ENCODE measurements at places on chromosomes 3 and 15. TPM values are rescaled to one million over a fixed set of nuclear protein-coding genes. Genes with fewer than 3 reads are reported as not detected.

GRCh38 chr15:63719281-63719680 lies 114.5 kb downstream of the HERC1 start:
- H3K4me1 ChIP-seq = peaks cover 20% of the 10 kb centered on the region
- H3K27me3 ChIP-seq = no peaks in the 10 kb centered on the region
- H3K36me3 ChIP-seq = peaks cover 23% of the 10 kb centered on the region
- no peak overlapping the region for H3K27ac ChIP-seq
- no peak for DNase-seq

The HES1 gene
- total RNA-seq = 0.28 TPM

The SLC35G2 gene
- total RNA-seq = 1.6 TPM

DNA sequence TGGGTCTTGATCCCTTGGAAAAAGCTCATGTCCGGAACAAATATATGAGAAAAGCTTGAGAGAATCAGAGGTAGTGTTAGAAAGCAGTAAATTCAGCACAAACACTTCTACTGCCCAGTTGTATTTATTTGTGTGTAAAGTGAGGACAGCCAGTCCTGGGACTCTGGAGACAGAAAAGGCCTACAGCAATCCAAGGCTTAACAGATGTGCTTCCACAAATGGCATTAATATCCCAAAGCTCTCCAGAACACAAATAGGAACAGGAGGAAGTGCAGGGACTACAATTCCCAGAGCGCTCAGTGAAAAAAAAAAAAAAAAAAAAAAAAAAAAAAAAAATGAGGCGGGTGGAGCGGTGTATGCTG lies 390 bp upstream of the AP2M1 start:
- peak overlapping the region; percentile 73 for H3K27ac ChIP-seq
- peaks cover 27% of the 10 kb centered on the region for H3K4me1 ChIP-seq
- DNase-seq = no peak
- peaks cover 12% of the 10 kb centered on the region for H3K36me3 ChIP-seq

GRCh38 chr3:66406831-66407610 lies 93.8 kb downstream of the LRIG1 start:
- no peak overlapping the region for H3K4me3 ChIP-seq
- no peaks in the 10 kb centered on the region for H3K27me3 ChIP-seq
- peaks cover 6% of the 10 kb centered on the region for H3K4me1 ChIP-seq
- peaks cover 4% of the 10 kb centered on the region for H3K36me3 ChIP-seq
- no peak overlapping the region for H3K27ac ChIP-seq
- DNase-seq = no peak

The CADPS gene
- total RNA-seq = not detected

DNA sequence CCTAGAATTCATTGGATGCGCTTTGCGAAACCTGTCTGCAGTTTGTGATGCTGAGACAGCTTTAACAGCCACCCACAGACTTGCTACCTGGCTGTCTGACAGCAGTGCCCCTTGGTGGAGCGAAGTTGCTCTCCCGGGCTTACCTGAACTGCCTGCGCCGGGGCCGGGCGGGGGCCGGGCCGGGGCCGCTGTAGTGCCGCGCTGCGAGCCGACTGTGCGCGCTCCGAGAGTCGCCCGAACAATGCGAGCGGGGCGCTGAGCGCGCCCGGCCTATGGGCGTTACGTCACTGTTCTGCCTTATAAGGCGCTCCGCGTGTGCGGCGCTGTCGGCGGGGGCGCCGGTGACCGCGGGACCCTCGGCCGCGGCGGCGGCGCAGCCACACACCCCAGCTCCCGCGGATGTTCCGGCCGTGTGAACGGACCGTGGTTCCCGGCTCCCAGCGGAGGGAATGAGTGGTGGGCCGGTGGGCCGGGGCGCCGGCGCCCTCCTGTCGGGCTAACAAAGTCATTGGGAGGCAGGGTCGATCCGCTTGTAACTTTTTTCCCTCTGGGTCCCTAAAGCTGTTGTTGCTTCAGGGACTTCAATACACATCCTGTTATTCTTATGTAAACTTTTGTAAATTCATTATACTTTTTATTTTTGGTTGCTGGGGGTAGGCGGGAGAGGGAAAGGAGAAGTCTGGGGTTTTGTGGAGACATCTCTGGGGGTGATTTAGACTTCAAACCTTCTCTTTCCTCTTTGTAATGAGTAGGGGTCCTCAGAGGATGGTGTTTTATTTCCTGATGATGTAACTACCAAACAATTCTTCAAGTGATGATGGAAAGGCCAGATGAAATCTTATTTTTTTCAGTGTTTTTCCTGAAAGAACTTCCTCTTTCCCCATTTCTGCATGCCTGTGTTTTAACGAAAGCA lies 58.5 kb downstream of the CMSS1 start:
- H3K4me1 ChIP-seq = peaks cover 44% of the 10 kb centered on the region
- H3K27ac ChIP-seq = peak overlapping the region; percentile 19
- DNase-seq = peak; percentile 74

The WDR72 gene
- not detected for total RNA-seq

GRCh38 chr3:72487946-72488737 lies 360.1 kb downstream of the SHQ1 start:
- H3K27ac ChIP-seq = no peak overlapping the region
- H3K27me3 ChIP-seq = no peaks in the 10 kb centered on the region
- peaks cover 8% of the 10 kb centered on the region for H3K36me3 ChIP-seq
- no peak for DNase-seq
- peaks cover 38% of the 10 kb centered on the region for H3K4me1 ChIP-seq

The CPLX3 gene
- not detected for total RNA-seq

GRCh38 chr3:132995971-132996370 lies 42.2 kb upstream of the TMEM108 start:
- no peak overlapping the region for H3K27ac ChIP-seq
- H3K36me3 ChIP-seq = no peaks in the 10 kb centered on the region
- H3K4me3 ChIP-seq = no peak overlapping the region

Data from activated CD8-positive, alpha-beta memory T cell treated with anti-CD3 and anti-CD28 coated beads, Interleukin-2, amount 10 ng/mL, durations not matched to agents 7 days and 5 days (primary cell).